ENCODE measurements at places on chromosomes 7 and 10. TPM values are rescaled to one million over a fixed set of nuclear protein-coding genes. Genes with fewer than 3 reads are reported as not detected.
A peak's percentile ranks its signal among the peaks of the same experiment; 100 is the strongest.

- DNase-seq = peak; percentile 9
Measured at GRCh38 chr7:107779647-107780099, 23.4 kb downstream of the SLC26A3 start.

DNA sequence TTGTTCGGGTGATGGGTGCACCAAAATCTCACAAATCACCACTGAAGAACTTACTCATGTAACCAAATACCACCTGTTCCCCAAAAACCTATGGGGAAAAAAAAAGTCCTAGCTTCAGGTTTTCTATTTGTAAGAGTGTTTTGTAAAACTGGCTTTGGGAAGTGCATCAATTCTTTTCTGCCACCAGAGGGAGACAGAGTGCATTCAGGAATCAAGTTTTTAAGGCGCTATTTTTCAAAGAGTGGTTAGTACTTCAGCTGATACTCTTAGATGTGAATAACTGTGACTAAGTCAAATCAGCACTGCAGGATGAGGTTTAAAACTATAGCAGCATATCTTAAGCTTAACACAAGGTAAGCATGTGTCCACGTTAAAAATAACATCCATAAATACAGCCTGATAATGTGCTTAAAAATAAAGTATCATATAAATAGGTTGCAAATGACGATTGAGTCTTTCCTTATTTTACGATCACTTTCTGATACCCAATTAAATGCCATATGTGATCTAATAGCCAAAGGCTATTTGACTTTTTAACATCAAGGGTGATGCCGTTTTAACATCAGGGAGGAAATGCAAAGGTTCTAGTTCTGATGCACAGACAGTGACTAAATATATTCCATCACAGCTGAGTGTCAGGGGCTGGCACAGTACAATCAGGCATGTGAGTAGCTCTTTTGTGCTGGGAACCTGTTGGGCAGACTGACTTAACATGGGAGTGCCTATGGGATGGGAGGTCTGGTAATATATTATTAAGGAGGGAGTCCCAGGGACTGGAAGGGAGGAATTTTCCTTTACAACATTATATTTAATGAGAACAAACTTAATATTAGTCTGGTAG is 10.6 kb upstream of the LYZL2 start:
- peak; percentile 80 for DNase-seq

DNA sequence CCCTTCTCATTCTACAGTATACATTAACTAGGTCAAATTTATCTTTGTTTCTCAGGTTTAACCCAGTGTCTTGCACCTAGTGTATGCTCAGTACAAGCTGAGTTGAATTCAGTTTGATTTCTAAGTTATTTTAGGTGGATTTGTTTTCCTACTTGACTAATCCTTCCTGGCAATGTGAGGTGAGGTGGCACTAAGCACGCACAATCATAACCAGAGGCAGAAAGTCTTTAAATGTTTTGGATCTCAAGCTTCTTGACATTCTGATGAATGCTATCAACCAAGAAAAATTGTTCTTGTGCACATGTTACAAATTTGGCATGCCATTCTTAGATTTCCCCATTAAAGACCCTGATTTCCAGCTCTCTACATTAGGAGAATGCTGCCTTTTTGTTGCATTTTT is 3.2 kb downstream of the BZW2 start:
- DNase-seq = no peak

DNA sequence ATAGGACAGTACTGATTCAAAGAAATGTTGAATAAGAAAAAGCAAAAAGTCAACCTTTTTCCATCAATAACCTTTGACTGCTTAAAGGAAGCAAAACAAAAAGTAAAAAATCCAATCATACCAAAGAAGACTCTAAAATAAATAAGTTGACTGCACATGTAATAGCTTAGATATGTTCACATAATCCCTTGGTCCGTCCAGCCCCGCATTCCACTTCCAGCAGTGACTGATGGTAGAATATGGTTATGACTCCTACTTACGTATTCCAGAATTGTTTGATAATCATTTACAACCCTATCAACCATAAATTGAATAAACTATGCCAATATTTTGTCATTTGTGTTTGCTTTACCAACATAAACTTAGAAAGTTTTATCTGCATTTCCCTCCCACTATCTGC is 77.9 kb downstream of the CTNNA3 start:
- DNase-seq = no peak

- DNase-seq = no peak
Measured at GRCh38 chr7:106070201-106070551, 41.9 kb downstream of the SYPL1 start.

GRCh38 chr7:25947669-25948516 is 204.1 kb upstream of the NFE2L3 start:
- DNase-seq = no peak

Gene GLCCI1
- 12.2 TPM for polyA plus RNA-seq

DNA sequence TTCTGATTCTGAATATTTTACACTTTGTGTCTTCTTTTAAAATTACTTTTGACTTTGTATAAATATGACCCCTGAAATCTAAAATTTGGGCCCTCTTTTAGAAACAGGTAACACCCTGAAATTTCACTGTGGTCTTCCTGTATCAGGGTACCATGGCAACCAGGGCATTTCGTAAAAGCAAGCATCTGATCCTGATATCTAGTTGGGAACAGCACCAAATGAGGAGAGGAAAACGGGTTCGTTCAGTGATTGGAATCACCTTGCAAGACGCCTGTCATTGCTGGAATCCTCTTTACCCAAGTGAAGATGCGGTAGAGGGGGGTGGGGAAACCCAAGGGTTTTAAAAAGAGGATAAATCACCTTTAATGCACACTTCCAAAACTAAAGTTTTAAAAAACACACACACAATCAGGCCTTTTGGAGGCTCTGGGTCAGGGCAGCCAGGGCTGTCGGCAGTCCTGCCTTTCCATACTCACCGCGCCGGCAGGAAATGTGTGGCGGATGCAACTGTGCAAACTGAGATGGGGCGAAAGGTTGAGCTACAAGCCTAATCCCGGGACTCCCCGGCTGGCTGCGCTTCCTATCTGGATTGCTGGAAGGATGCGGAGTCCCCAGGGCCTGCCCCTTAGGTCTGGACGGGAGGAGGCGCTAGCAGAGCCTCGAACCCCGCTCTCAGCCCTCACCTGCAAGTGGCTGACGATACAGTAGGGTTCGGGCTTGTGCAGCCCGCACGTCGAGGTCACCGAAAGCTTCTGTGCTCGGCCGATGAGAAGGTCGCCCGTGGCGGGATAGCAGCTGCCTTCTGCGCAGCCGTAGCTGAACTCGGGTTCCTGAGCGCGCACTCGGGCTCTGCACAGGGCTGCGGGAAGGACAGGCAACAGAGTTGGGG is 1.8 kb downstream of the LAMB1 start:
- peak; percentile 44 for DNase-seq

Gene OR2A12
- polyA plus RNA-seq = not detected

- no peak for DNase-seq
Measured at GRCh38 chr7:30196408-30196807, 61.6 kb downstream of the MTURN start.

Gene POR
- 30.8 TPM for polyA plus RNA-seq

Gene STYXL1
- polyA plus RNA-seq = 25.9 TPM

DNA sequence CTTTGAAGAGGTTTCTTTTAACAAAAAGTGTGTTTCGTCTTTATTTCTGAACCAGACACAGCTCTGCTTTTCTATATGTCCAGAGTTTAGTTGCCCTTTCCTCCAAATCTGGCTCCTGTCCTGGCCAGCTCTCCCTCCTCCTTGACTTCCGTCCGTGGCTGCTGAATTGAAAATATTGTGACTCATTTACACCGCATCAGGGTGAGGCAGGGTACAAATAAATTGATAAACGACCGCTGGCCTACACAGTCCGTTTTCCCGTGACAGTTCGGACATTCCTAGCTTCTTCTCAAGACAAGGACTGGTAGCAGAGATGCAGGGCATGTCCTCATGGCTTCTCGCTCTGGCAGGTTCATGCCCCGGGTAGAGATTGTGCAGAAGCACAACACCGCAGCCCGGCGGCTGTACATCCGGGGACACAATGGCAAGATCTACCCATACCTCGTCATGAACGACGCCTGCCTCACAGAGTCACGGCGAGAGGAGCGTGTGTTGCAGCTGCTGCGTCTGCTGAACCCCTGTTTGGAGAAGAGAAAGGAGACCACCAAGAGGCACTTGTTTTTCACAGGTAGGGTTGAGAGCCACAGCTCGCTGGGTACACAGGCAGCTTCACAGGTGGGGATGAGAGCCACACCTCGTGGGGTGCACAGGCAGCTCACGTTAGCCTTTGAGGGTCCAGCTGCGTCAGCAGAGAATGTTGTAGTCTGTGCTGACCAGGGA is 126.6 kb downstream of the TRRAP start:
- DNase-seq = no peak

Gene SEMA3C
- polyA plus RNA-seq = 134 TPM

Gene MSS51
- 71.0 TPM for polyA plus RNA-seq

Gene RAPGEF5
- 15.9 TPM for polyA plus RNA-seq

Gene C10orf95
- polyA plus RNA-seq = not detected

DNA sequence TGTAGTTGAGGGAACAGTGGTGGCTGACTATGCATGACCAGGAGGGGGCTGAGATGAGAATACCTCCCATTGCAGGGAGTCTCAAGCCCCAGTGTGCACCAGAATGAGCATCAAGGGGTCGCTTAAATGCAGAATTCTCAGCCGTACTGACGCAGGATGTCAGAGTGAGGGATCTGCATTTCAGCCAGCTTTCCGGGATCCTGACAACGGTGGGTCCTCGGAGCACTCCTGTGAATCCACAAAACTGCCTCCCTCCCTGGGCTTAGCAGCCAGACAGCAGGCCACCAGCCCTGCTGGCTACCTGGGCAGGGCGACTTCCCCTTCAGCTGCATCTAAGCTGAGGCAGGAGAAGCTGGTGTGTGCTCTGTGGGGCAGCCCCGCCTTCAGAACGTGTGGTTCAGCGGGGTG is 21.8 kb upstream of the LOXL4 start:
- no peak for DNase-seq

DNA sequence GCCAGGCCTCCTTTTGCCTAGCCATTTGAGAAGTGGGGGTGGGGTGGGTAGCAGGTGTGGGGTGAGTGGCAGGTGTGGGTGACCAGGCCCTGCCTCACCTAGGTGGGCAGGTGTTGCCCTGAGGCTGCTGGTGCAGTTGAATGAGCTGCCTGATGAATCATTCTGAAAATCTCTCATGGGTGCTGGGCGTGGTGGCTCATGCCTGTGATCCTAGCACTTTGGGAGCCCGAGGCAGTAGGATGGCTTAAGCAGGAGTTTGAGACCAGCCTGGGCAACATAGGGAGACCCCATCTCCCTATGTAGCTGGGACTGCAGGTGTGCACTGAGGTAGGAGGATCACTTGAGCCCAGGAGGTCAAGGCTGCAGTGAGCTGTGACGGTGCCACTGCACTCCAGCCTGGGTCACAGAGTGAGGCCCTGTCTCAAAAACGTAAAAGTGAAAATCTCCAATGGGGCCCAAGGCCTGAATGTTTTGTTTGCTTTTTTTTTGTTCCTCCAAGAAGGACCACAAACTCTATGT is 17.7 kb downstream of the TSPAN14 start:
- DNase-seq = no peak

Gene FAM237B
- polyA plus RNA-seq = not detected

- DNase-seq = peak; percentile 61
Measured at GRCh38 chr7:158976849-158977593, 120.7 kb downstream of the DYNC2I1 start.

DNA sequence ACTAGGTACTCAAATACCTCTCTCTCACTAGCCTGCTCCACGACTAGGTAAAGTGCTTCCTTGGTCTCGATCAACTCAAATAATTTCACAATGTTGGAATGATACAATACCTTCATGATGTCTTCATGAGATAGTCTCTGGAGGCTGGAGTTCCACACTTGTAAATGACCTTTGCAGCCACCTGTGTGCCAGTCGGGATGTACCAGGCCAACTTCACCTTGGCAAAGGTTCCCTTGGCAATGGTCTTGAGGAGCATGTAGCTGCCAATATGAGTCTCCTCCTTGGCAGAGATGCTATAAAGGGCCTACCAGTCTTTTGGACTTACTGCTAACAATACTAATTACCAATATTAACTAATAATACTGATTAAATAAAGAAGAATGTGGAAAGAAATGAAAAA is 42.5 kb upstream of the EEPD1 start:
- no peak for DNase-seq

Gene RADIL
- 4.2 TPM for polyA plus RNA-seq

- no peak for DNase-seq
Measured at GRCh38 chr10:69270990-69271389, 7.3 kb upstream of the HK1 start.

DNA sequence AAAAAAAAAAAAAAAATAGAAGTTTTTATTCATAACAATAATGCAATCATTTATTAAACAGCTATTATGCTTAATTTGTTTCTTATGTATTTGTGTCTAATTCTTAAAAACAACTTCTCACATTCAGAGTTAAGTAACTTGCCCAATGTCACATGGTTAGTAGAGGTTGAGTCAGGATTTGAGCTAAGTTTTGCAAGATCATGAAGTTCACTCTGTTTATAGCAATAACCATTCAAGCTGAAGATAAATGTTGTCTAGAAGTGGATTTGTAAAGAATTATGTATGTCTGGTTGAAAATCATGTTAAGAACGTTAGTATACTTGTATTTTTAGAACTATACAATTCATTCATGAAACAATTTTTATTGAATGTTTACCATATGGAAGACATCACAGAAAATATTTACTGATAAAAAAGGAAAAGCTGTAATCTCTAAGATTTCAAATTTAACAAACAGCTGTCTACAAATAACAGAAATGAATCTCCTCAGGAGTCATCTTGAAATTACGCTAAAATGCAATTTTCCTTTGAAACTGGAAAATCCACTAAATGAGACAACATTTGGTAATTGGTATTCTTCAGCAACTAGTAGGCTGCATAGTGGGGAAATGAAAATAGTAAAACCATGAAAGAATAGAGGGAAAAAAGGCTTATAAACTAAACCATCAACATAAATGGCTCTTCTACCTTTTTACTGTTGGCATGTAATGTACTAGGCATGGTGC is 70.5 kb upstream of the AHR start:
- DNase-seq = no peak

DNA sequence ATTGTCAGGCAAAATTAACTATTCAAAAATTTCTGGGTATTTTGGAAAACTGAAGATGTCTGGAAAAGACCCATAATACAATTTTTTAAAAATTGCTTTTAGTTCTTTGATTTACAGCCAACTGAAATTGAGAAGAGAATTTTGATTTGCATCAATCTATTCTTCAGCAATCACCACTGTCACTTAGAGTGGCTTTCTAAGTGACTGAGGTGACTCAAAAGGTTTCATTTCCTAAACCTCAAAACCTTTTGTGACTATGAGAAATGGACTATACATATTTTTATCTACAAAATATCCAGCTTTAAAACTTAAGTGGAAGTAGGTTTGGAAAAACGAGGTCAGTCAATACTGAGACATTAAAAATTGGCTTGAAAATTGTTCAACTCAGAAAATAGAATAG is 60.0 kb downstream of the ENO4 start:
- no peak for DNase-seq

DNA sequence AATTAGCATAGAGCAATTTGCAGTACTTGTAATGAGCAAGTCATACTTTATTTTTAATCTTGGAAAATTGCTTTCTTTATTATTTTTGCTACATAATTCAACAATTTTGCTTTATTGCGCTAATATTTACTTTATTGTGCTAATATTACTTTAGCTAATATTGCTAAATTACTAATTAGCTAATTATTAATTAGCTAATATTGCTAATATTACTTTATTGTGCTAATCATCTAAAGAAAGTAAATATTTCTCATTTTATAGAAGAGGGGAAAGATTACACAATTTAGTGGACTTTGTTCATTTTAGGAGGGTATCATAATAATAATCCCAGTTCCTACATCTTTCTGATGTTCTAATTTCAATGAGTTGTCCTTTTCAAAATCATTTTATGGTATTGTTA is 61.2 kb downstream of the RUNDC3B start:
- DNase-seq = no peak

Measured in muscle of back (tissue), 13 donors.